ENCODE measurements at places on chromosomes 7 and 10.

DNA sequence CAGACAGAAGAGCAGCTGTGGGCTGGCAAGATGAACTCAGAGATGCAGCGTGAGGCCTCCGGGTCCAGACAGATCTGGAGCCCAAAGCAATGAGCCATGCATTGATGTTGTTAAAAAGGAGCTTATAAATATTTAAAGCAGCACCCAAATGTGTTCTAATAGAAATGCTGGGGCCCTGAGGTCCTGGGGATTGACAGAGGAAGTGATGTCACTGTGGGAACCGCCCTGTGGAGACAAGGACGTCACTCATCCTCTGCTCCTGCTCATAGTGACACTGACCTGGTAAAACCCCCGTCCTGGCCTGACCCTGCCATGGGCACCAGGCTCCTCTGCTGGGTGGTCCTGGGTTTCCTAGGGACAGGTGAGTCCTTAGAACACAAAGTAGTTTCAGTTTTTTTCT, 197.0 kb upstream of the PRSS58 start:
- DNase-seq, result no peak

DNA sequence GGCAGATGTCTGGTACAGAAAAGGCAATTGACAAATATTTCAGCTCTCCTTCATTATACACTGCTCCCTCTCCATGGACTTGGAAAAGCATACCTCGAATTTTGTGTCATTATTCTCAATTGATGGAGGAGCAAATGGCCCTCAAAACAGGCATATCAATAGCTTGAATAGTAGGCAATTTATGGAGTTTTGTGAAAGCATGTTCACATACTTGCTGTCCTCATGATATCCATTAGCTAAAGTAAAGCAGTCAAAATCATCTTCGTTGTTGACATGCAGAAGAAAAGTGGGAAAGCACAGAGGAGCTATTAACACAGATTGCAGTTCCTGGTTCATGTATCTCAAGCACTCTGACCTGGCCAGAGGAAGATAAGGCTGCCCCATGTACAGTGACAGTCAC, 472.8 kb downstream of the CCSER2 start:
- no peak for DNase-seq

DNA sequence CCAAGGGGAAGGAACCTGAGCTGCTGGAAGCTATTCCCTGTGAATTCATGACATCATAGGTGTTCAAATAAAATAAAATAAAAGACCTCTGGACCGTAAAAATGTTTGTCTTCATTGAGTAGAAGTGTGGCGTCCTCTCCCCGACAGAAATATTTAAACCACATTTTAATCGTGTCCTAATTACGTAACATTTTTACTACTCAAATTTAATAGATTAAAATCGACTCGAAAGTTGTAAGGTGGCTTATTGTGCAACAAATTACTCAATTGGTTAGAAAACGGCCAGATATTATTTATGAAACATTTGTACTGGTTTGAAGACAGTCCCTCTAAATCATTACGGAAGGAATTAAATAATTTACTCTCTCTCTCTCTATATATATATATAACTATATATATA, 15.5 kb upstream of the NCAPG2 start:
- no peak for DNase-seq

DNA sequence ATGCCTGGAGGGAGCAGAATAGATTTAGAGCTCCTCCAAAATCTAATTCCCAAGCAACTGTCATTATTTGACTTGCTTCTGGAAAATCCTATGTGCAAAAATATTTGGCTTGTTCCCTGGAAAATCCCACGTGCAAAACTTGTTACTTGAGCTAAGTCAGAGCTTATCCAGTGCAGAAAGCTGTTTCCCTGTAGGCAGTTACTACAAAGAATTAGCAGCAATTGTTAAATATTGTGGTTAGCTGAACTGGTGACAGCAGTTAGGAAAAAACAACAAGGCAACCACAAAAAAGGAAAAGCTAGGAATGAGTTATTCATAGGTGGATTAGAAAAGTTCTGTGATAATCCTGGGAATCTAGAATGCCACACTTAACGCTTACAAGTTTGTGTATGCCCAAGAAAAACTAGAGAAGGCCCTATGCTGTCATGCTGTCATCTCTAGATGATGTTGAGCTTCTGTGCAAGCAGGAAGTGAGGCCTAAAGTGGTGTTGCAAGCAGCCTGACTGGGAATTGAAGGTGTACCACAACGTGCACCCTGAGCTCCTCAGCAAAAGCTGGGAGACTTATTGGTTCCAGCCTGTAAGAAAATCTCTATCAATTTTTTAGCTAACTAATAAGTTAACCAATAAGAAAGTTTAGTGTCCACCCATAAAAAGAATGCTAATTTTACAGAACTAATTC, 738.6 kb upstream of the LRRTM3 start:
- peak; percentile 56 for DNase-seq

GRCh38 chr7:94898340-94898739, 9.1 kb upstream of the PPP1R9A start:
- DNase-seq, result no peak

- DNase-seq, result no peak
Measured at GRCh38 chr10:75202321-75203045, 8.1 kb upstream of the VDAC2 start.

GRCh38 chr7:5310822-5311405, 28.2 kb downstream of the SLC29A4 start:
- no peak for DNase-seq

- DNase-seq, result peak; percentile 15
Measured at GRCh38 chr10:119871881-119872609, 598 bp downstream of the MCMBP start.

- peak; percentile 1 for DNase-seq
Measured at GRCh38 chr10:49661140-49661856, 18.2 kb upstream of the C10orf53 start.

DNA sequence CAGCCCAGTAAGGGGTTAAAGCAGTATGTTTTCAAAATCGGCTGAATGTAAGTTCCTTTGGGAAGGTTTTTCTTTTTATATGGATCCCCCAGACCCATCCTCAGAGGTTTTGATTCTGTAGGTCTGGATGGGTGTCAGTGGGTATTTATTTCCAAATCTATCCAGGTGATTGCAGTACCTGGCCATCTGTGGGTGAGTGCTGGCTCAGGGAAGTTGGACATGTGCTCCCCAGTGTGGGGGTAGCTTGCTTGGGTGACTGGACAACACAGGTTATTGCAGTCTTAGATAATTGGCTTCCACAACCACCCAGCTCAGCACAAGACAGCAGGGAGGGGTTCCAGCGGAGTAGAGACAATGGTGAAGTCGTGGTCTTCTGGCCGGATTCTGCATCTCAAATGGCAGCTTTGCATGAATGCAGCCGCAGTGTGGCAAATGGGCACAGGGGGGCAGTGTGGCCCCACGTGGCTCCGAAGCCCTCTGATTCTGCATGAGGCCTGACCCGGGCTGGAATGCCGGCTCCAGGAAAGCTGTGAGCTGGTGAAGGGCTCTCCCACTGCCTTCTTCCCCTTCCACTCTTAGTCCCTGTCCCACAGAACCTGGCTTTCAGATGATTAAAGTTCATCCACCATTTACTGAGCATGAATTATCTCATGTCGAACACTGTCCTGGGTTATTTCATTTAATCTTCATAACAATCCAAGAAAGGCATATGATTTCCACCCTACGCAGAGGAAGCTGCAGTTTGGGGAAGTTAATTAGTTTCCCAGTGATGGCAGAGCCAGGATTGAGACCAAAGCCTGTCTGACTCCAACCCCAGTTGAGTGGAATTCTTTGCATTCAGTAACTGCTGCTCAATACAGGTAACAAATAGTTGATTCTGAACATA, 64.5 kb upstream of the SYPL1 start:
- peak; percentile 47 for DNase-seq

- peak; percentile 20 for DNase-seq
Measured at GRCh38 chr7:4479367-4480039, 202.6 kb upstream of the FOXK1 start.

DNA sequence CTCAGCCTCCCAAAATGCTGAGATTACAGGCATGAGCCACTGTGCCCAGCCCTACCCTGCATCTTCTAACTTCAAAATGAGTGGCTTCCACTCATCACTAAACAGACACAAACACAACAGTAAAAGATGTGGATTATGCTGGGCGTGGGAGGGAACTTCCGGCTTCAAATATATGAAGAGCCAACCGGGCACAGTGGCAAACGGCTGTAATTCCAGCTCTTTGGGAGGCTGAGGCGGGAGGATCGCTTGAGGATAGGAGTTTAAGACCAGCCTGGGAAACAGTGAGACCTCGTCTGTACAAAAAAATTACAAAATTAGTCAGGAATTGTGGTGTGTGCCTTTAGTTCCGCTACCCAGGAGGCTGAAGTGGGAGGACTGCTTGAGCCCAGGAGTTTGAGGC, 92.2 kb upstream of the GNA12 start:
- no peak for DNase-seq

DNA sequence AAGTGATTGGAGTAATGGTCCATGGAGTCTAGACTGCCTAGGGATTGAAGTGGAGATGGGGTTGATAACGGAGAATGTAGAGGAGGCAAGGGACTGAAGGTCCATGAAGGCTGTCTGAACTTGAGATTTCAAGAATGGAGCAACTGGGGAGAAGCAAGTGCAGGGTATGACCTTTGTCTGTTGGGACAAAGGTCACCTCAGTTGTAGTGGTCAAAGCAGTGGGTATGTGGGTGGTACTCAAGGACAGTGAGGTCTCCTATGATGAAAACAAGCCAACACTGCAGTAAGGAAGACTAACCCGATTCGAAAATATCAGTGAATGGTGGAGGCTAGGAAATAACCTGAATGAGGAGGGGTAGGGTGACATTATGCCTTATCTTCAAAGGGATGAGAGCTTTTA, 5.4 kb upstream of the DDX21 start:
- no peak for DNase-seq

- peak; percentile 20 for DNase-seq
Measured at GRCh38 chr7:53426145-53426750, 390.8 kb downstream of the POM121L12 start.

DNA sequence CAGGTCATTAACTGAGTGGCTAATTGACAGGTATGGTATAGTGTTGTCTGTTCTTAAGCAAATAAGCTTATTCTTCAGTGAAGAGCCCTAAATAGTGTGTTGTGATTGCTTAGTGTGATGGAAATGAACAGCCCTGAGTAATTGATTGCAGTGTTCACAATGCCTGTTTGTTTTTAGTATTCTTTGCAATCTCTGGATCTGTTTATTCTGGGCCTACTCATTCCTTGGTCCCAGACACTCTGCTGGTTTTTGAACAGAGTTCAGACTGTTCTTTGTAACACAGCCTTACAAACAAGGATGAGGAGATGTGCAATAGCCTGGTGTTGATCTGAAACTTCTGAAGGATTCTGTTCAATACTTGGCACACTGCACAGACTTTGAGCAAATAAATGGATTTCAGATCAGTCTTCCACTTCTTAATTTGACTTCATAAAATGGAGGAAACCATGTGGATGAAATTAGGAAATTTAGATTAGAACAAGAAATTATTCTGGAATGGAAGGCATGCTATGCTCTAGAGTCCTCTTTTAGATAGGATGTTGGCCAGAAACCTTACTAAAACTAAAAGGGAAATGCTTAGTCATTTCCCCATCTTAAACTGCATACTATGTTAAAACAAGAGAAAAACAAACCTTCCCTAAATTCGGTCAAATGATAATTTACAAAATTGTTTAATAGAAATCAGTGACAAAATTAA, 444.2 kb upstream of the SEMA3D start:
- peak; percentile 4 for DNase-seq

- no peak for DNase-seq
Measured at GRCh38 chr7:131655866-131656265, 99.4 kb upstream of the PODXL start.

GRCh38 chr10:123611243-123611642, 54.9 kb upstream of the GPR26 start:
- DNase-seq, result no peak

- peak; percentile 57 for DNase-seq
Measured at GRCh38 chr10:72784551-72785351, 92.8 kb downstream of the MCU start.

DNA sequence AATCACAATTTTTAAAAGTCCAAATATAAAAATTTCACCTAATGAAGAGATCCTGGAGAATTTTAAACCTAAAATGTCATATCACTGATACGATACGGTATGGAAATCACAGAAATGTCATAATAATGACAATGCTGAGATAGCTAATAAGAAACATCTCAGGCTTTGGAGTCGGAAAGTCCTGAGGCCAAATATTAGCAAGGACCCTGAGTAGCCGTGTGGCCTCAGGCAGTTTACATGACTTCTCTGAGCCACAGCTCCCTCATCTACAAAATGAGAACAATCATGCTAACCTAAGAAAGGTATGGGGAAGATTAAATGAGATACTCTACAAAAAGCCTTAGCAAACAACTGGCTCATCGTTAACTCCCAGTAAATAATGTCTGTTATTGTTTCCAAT, 100.9 kb upstream of the NEBL start:
- DNase-seq, result no peak
